ENCODE measurements at places on chromosomes 5 and 9.

- DNase-seq, result no peak
Measured at GRCh38 chr9:110620726-110621125, 41.2 kb upstream of the SVEP1 start.

- no peak for DNase-seq
Measured at GRCh38 chr9:137311986-137312851, 10.1 kb upstream of the NRARP start.

GRCh38 chr5:100517301-100517974 lies 17.7 kb upstream of the FAM174A start:
- no peak for DNase-seq

DNA sequence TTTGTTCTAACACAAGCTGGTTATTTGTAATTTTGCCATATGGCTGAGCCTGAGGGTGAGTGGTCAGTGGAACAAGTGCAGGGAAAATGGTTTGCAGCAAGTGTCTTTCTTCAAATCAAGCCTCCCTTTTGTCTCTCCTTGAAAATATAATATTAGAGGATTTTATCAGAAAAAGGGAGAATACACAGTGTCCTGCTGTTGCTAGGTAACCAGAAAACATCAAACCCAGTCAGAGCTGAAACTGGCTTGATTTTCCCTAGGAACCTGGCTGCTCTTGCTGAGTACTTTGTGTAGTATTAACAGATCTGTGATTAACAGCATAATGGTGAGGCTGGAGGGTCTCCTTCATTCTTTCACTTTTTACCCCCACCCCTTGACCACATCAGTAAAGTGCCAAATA lies 314.0 kb downstream of the ARHGEF28 start:
- DNase-seq, result no peak

- DNase-seq, result no peak
Measured at GRCh38 chr5:435156-435790, 7.7 kb upstream of the EXOC3 start.
